ENCODE measurements at places on chromosomes 6 and 20. TPM values are rescaled to one million over a fixed set of nuclear protein-coding genes. Genes with fewer than 3 reads are reported as not detected.

Gene OVOL2
- total RNA-seq: 3.1 TPM

Gene AVP
- not detected for total RNA-seq

Gene NKAPL
- total RNA-seq: 1.1 TPM

Gene RPP40
- 16.0 TPM for total RNA-seq

Gene GTSF1L
- not detected for total RNA-seq

Gene BIRC7
- 19.2 TPM for total RNA-seq

DNA sequence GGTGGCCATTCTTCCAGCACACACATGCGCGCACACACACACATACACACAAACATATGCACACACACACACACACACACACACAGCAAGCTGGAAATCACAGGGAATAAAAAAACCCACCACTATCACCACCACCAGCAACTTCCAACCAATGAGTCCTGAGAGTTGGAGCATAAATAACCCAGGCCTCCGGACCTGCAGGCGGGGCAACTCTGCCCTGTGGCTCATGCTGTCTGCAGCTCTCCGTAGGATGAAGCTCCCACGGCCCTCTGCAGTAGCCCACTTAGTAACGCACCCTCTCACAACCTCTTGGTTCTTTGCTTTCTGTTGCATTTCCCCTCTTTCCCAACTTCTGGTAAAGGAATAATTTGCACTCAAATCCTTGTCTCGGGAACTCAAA lies 275.2 kb downstream of the PREX1 start:
- DNase-seq: no peak

- no peak for DNase-seq
Observed at GRCh38 chr6:169931261-169931660, 179.8 kb downstream of the ERMARD start.

DNA sequence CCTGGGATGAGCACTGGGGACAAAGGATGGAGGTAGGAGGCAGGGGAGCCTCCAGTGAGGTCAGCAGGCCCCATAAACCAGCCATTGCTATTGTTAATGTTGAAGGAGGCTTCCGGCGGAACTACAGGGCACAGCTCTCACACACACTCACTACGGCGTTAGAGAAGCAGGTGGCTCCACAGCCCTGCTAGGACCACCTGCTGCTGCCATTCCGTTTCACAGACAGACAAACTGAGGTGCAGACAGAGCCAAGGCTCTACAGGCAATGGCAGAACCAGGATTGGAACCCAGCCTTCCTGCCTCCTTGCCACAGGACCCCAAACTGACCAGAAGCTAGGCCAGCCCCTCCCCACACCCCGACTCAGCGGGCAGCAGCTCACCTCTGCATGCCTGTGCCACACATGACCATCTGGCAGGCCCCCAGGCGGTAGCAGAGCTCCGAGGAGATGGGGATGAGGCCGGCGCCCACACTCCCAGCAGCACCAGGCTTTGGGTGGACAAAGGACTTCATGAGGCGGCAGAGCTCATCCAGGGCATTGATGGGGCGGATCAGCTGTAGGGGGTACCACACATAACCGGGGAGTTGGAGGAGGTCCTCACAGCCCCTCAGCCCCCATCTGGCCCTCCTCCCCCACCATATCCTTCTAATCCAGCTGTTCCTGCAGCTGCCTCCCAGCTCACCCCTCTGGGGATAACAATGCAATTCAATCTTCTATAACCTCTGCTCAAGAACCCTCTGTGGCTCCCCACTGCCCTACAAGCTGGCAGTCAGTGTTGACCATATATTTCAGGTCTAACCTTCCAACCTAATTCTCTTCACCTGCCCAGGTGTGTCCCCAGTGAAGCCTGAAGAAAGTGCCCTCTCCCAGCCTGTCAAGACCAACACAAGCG lies 198.5 kb downstream of the PREX1 start:
- DNase-seq: no peak

DNA sequence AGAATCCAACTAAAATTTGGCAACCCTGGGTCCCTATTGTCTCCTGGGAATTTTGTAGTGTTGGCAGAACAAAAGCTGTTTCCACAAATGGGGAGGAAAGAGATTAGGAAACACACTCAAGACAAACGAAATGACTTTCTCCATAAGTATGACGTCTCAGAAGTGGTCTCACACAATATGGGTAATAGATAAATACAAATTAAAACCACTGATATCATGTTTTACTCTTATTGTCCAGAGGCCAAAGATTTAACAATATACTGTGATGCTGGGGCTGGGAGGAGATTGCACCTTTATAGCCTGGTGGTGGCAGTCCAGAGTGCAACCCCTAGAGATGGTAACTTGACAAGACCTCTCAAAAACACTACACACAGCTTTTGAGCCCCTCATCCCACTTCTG lies 18.6 kb downstream of the FKBP1A start:
- no peak for DNase-seq

- DNase-seq: no peak
Observed at GRCh38 chr6:69038841-69039240, 403.8 kb downstream of the ADGRB3 start.

DNA sequence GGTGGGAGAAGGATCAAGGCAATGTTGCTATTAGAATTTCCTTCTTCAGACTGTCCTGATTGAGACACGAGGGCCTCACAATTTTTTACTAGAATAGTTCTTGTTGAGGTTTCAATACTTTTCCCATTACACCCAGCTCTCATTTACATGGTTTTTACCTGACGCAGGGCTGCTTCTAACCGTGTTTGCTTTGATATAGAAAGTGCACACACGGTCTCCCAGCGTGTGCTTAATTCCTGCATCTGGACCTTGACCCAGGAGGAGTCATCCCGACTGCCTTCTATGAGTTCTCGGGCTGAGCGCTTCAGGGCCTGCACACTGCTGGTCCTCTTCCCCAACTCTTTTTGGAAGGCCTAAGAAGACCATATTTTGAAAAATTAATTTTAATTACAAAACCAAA lies 160.2 kb downstream of the DST start:
- no peak for DNase-seq

DNA sequence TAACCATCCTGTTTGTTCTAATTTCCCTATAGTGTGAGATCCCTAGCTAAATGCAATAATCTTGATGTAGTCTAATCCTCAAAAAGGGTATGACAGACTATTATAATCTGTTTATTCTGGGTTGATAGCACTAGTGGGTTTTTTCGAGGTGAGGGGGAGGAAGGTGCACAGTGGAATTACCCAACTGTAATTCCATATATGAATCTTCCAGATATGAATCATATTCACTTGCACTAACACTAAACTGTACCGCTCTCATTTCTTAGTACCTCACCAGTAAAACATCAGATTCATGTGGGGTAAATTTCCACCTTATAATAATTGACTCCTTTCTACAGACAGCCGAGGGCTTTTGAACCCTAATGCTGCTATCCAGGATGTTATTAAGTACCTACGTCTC lies 16.5 kb downstream of the NCOA7 start:
- DNase-seq: no peak
